ENCODE measurements at places on chromosomes 12 and 14. TPM values are rescaled to one million over a fixed set of nuclear protein-coding genes. Genes with fewer than 3 reads are reported as not detected.

The ZNF891 gene
- total RNA-seq, result 6.6 TPM

The BATF gene
- not detected for total RNA-seq

The NANOG gene
- not detected for total RNA-seq

The CCDC175 gene
- 2.0 TPM for total RNA-seq

The FSCB gene
- total RNA-seq, result not detected

The MSRB3 gene
- 5.4 TPM for total RNA-seq
